ENCODE measurements at places on chromosomes 16 and 17. TPM values are rescaled to one million over a fixed set of nuclear protein-coding genes. Genes with fewer than 3 reads are reported as not detected.

Gene SRSF1
- total RNA-seq: 254 TPM

Gene VMO1
- total RNA-seq: 0.50 TPM

Gene HOXB4
- 11.7 TPM for total RNA-seq

Gene EFNB3
- 0.67 TPM for total RNA-seq

Gene ACBD4
- total RNA-seq: 5.9 TPM

Gene KRT14
- total RNA-seq: not detected

Gene CD300LG
- total RNA-seq: not detected

Gene TRPV3
- total RNA-seq: under 0.01 TPM

Gene ENO3
- total RNA-seq: 0.74 TPM

Measured in bronchus fibroblast of lung (primary cell).